Daoy (cell line): ENCODE measurements at places on chromosomes 6 and 20. TPM values are rescaled to one million over a fixed set of nuclear protein-coding genes. Genes with fewer than 3 reads are reported as not detected.
A peak's percentile ranks its signal among the peaks of the same experiment; 100 is the strongest.

DNA sequence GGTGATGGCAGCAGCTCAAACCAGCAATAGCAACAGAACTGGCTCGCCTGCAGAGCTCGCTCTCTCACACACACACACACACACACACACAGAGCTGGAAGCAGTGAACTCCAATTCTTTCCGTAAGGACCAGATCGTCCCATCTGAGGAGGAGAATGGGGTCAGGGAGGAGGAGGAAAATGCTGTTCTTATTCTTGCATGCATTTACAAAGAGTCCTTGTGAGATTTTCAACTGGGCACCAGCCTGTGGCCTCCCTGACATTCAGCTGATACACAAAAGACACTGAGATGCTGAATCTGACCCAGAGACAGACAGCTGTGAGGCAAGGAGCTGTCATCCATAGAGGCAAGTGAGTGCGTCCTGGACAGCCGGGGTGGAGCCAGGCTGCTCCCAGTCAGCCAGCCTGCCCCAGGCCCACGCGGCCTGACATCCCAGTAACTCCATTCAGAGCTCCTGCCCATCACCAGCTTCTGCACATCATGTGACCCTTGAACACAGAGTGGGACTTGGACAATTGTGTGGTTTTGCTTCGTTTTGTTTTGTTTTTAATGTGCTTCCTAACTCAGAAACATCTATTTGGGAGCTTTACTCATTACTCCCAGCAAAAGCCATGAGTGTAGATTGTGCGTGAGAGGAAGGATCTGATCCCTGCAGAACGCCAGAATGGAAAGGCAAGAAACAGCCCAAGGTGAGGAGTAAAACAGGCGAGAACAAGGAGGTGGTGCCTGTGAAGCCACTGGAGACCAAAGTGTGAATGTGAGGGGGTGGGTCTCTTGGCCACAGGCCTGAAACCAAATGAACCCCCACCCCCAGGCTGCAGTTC lies 2.1 kb downstream of the SERPINB9 start:
- DNase-seq: no peak

C20orf173 gene
- not detected in 2 replicates for total RNA-seq

WFDC5 gene
- total RNA-seq: not detected in 2 replicates

- DNase-seq: no peak
These were observed 134.8 kb downstream of the PXDC1 start for GRCh38 chr6:3616565-3617176.

GRCh38 chr6:5102267-5102970 lies 17.3 kb downstream of the PPP1R3G start:
- DNase-seq: no peak

DNA sequence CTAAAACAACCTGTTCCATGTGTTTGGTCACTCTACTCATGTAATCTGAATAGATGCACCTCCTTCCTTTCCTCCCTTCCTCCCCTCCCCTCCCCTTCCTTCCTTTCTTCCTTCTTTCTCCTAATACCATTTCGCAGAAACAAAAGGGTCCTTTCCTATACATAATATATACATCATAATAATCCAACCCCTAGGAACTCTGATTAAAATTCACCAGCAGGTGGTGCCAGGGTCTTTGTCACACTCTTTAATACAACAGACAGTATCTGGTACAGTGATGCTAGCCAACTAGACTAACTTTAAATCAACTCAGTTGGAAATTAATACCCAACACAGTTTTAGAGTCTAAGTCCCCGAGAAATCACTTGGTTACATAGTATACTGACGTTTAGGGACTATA lies 181.2 kb upstream of the SHLD1 start:
- DNase-seq: peak; percentile 8

DNA sequence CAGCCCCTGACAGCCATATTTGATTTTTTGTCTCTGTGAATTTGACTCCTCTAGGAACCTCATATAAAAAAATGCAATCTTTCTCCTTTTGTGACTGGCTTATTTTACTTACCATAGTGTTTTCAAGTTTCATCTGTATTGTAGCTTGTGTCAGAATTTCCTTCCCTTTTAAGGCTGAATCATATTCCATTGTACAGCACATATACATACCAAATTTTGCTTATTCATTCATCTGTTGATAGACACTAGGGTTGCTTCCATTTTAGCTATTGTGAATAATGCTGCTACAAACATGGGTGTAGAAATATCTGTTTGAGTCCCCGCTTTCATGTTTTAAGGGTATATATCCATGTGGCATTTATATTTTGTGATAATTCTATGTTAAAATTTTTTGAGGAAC lies 49.2 kb upstream of the RNF217 start:
- no peak for DNase-seq

BNIP5 gene
- not detected in 2 replicates for total RNA-seq

DNA sequence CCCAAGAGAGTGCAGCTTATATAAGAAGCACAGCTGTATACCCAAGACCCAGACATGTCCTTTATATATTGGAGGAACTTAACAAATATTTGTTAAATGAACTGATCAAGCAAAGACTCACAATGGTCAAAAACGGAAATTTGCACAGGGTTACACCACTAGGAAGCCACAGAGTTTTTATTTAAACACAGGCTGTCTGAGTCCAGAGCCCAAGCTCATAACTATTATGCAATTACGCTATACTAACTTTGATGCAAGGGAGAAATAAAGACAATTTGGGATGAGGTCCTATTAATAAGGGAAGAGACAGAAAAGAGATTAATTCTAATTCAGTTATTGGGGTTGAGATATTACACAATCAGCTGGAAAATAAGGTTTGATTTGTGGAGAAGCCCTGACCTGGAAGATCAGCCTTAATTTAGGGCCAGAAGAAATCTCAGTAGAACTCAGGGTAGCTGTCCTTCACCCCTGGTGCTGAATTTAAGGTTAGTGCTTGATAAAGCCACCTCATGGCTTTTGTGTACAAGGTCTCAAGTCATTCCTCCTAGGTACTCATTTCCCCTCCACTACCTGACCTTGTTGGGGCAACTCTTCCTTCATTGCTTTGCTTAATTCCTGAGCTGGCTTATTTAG lies 10.5 kb upstream of the ZNF334 start:
- DNase-seq: no peak

DNA sequence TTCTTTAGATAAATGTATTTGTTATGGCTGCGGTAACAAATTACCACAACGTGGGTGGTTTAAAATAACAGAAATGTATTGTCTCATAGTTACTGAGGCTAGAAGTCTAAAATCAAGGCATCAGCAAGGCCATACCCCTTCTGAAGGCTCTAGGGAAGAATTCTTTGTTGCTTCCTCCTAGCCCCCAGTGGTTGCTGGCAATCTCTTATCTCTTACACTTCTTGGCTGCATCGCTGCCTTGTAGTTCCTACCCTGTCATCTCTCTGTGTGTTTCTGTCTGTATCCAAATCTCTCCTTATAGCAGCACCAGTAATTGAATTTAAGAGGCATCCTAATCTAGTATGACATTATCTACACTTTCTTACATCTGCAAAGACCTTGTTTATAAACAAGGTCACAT lies 534.7 kb downstream of the PHF3 start:
- no peak for DNase-seq

DNA sequence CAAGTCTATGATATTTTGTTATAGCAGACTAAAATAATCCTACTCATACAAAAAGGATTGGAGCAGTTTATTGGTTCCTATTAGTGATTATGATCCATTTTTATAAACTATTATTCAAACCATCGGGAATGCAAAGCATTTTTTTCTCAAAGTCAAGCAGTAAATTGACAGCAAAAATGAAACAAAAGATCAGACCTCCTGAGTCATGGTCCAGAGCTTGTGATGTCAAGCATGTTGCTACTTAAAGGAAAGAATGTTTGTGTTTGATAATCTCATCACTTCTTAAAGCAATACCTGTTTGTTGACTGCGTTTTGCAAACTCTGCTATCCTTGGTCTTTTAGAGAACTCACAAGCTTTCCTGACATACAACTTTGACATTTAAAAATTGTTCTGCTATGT lies 204.4 kb downstream of the SAMD5 start:
- DNase-seq: no peak

DNA sequence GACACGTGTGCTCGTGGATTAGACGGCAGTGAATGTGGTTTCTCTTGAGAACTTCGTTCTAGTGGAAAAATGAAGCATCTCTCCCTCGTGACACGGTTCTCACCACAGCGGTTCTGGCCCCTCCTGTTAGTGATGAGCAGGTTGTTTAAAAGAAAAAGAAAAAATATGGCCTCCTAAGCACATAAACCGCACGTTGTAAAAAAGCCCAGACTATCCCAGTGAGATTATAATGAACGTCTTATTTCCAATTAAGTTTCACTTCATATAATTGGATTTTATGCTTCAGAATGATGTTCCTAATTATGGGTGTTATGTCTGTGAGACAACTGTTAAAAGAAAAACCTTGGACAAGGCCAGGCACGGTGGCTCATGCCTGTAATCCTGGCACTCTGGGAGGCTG lies 74.5 kb upstream of the FRMD1 start:
- DNase-seq: no peak

- DNase-seq: no peak
These were observed 194.4 kb upstream of the CST7 start for GRCh38 chr20:24754691-24755090.

BTNL2 gene
- total RNA-seq: not detected in 2 replicates

GRCh38 chr6:134840086-134840867 lies 109.6 kb downstream of the ALDH8A1 start:
- no peak for DNase-seq

DNA sequence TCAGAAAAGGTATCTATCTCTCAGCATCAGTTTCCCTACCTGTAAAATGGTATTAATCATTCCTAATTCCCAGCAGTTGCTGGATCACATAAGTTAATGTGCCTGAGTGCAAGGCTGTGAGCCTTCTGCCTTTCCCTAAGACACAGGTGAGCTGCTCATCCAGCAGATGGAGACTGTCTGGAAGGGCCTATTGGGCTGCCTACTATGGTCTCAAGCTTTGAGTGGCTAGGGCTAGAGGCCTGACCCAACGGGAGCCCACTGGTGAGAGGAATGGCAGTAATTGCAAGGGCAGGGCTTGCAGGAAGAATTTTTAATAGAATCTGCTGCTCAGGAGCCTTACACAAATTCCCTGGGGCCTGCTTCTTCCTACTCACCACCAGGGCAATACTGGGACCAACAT lies 4.3 kb downstream of the KHDC1 start:
- no peak for DNase-seq

GRCh38 chr6:81820980-81821379 lies 68.5 kb upstream of the TENT5A start:
- no peak for DNase-seq

TRIM15 gene
- total RNA-seq: 0.86 TPM in 1 of 2 replicates, not detected in the other

DNA sequence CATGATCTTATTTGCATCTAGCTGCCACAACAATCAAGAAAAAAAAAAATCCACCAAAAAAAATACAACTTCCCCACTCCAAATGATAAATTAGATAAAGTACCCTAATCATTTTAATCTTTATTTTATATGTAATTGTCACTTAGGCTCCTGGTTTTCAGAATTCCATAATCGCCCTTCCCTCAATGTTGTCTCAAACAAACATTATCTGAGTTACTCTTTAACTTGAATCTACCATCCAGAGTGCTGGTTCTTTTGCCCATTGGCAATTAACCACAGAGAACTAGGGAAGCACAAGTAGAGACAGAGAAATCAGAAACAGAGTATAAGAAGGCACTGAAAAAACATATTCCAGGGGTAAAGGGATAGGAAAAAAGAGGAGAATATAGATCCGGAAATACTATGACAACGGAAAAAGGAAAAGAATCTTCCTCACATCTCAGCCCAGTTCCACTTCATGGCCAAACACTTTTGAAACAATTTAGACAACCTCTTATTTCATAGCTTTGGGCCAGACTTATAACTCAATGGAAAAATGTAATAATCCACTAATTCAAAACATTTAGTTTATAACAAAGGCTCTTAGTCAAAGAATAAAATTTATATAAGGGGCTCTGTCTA lies 861 bp upstream of the NHSL1 start:
- DNase-seq: no peak

- DNase-seq: no peak
These were observed 22.9 kb downstream of the TOX2 start for GRCh38 chr20:43937591-43937990.

ASIP gene
- not detected in 2 replicates for total RNA-seq

PRKN gene
- total RNA-seq: 0.57 TPM in 1 of 2 replicates, not detected in the other

GRCh38 chr6:163543321-163543720 lies 128.8 kb downstream of the QKI start:
- DNase-seq: no peak

DNA sequence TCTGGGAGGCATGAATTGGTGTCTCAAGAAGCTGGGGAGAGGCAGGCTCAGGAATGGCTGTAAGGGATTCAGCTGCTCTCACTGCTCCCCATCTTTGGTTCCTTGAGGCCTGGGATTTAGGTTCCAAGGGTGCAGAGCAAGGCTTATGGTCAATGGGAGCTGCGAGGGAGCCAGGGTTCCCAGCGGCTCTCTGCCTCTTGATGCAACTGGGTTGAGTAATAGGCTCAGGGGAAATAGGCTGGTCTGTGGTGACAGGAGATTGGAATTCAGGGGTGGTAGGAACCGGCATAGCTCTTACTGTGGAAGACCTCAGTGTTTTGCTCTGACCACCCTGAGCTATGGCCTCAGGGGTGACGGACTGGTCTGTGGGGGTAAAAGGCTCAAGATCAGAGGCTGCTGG lies 13.0 kb upstream of the NRM start:
- no peak for DNase-seq

- DNase-seq: no peak
These were observed 754 bp downstream of the HDDC2 start for GRCh38 chr6:125300992-125301434.

MLIP gene
- not detected in 2 replicates for total RNA-seq

- no peak for DNase-seq
These were observed 169.7 kb upstream of the SALL4 start for GRCh38 chr20:51972056-51972455.

TOP1 gene
- total RNA-seq: 15.0 and 15.2 TPM in 2 replicates

HLA-DQA2 gene
- total RNA-seq: not detected in 2 replicates

GRCh38 chr20:56833427-56833826 lies 204.3 kb downstream of the TFAP2C start:
- DNase-seq: no peak

GRCh38 chr20:35122756-35123405 lies 24.3 kb downstream of the EDEM2 start:
- DNase-seq: no peak

DNA sequence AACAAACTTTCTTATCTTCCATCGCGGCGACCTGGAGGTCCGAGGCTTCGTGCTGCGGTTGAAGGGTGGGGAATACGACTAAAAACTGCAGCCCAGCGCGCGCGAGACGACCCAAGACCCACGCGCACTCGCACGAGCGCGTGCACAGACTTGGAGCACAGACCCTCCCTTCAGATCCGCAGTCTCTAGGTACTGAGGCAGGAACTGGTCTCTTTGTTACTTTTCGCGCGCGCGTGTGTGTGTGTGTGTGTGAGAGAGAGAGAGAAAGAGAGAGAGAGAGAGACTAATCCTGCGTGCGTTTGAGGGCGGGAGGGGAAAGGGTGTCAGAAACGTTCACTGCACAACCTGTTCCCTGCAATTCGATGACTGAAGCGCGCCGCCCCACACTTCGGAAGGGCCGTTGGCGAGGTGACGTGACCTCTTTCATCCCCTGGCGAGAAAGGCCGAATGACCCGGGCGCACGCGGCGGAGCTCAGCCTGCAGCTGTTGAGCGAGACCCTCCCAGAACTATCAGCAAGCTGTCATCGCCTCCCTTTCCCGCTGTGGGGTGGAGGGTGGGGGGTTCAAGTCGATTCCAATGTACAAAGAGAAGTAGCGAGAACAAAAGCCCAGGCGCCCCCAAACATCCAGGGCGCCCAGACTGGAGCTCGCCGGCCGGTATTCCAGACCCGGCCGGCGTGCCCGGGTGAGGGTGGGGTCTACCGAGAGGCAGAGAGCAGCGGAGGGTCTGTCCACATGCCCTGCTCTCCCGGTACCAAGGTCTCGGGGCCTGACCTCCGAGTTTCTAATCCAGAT lies 1.5 kb upstream of the TUBB2B start:
- peak; percentile 36 for DNase-seq

GRCh38 chr20:47561180-47561579 lies 59.5 kb downstream of the NCOA3 start:
- no peak for DNase-seq
